Chondrocyte (in vitro differentiated cells): ENCODE measurements at places on chromosomes 1 and 21. TPM values are rescaled to one million over a fixed set of nuclear protein-coding genes. Genes with fewer than 3 reads are reported as not detected.

The SETD4 gene
- total RNA-seq = 10.9 to 14.4 TPM (median 11.9 TPM) in 3 replicates

The SPRR2B gene
- total RNA-seq = not detected in 3 replicates

The SPRR2G gene
- not detected in 3 replicates for total RNA-seq

The AJAP1 gene
- total RNA-seq = 0.73 TPM in 1 of 3 replicates, not detected in the others

The SPRR2A gene
- not detected in 3 replicates for total RNA-seq

The HCRTR1 gene
- total RNA-seq = 0.21 to 0.45 TPM in 2 of 3 replicates, not detected in the other

The TRIM67 gene
- total RNA-seq = 1.2 to 2.9 TPM (median 1.6 TPM) in 3 replicates

The RCSD1 gene
- total RNA-seq = 1.1 to 1.4 TPM in 2 of 3 replicates, not detected in the other

The OR6N1 gene
- not detected in 3 replicates for total RNA-seq

The SDHB gene
- 54.7 to 70.1 TPM (median 57.7 TPM) in 3 replicates for total RNA-seq

The GNAT2 gene
- not detected in 3 replicates for total RNA-seq

The TIMM17A gene
- 62.5 to 69.6 TPM (median 68.5 TPM) in 3 replicates for total RNA-seq

The SAMD13 gene
- 0.65 to 1.4 TPM (median 0.92 TPM) in 3 replicates for total RNA-seq

The TIAM1 gene
- 6.6 to 8.2 TPM (median 7.7 TPM) in 3 replicates for total RNA-seq

The IGSF5 gene
- not detected in 3 replicates for total RNA-seq

The GPR52 gene
- total RNA-seq = 0.74 to 1.7 TPM (median 1.0 TPM) in 3 replicates

The MYOG gene
- not detected in 3 replicates for total RNA-seq

The CD247 gene
- total RNA-seq = not detected in 3 replicates

The S100B gene
- total RNA-seq = 0.41 TPM in 1 of 3 replicates, not detected in the others

The PRR9 gene
- total RNA-seq = not detected in 3 replicates

The TMPRSS2 gene
- 0.12 TPM in 1 of 3 replicates, not detected in the others for total RNA-seq

The CLEC20A gene
- not detected in 3 replicates for total RNA-seq

The LAMC2 gene
- total RNA-seq = 13.8 to 20.1 TPM (median 14.5 TPM) in 3 replicates

The FRRS1 gene
- total RNA-seq = 2.0 to 5.2 TPM (median 2.2 TPM) in 3 replicates

The RSPH1 gene
- total RNA-seq = 0.15 TPM in 1 of 3 replicates, not detected in the others

The SDC3 gene
- total RNA-seq = 46.8 to 69.3 TPM (median 47.3 TPM) in 3 replicates

The CFHR1 gene
- not detected in 3 replicates for total RNA-seq

The FMO2 gene
- total RNA-seq = 0.24 to 0.87 TPM (median 0.55 TPM) in 3 replicates

The RUNX1 gene
- 37.9 to 73.5 TPM (median 39.7 TPM) in 3 replicates for total RNA-seq

The CCDC30 gene
- total RNA-seq = 1.3 to 3.2 TPM (median 2.8 TPM) in 3 replicates

The NSUN4 gene
- total RNA-seq = 21.2 to 23.5 TPM (median 23.4 TPM) in 3 replicates

The CR2 gene
- total RNA-seq = not detected in 3 replicates

The BRINP2 gene
- total RNA-seq = not detected in 3 replicates

The SLC25A34 gene
- 0.90 to 1.9 TPM (median 1.3 TPM) in 3 replicates for total RNA-seq

The MYBPH gene
- not detected in 3 replicates for total RNA-seq
